ENCODE measurements at places on chromosomes 7 and 10.

DNA sequence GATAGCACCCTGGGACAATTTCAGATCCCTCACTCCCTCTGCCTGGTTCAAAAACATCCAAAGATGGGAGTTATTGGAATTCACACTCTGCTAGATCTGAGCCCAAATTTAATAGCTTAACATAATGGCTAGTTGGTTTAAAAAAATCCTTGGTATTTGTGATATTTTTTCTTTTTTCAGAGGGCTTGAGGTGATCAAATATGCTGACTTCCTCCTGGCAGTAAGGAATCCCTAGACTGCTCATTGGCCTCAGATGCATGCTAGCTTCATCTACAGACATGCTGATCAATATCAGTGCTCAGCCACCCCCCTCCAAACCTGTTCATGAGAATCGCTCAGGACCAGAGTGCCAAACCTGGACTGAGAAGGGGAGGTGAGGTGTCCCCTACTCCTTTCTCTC, 74.7 kb upstream of the PLPP4 start:
- DNase-seq = no peak

DNA sequence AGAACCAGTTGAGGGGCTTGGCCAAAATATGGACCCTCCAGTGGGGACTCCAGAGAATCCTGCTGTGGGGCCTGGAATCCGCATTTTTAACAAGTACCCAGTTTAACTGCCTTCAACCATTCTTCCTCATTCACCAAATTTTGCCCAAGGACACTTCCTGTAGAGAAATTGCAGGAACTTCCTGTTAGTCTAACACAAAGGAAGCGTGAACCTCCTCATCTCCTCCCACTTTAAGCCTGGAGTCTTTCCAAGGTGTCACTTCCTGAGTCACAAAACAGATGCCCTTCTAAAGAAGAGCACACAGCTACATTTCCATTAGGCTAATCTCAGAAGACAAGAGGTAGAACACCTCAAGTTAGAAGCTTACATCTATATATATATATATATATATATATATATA, 188.4 kb downstream of the PPP1R17 start:
- no peak for DNase-seq

GRCh38 chr7:55792048-55792447, 70.5 kb downstream of the SEPTIN14 start:
- no peak for DNase-seq

DNA sequence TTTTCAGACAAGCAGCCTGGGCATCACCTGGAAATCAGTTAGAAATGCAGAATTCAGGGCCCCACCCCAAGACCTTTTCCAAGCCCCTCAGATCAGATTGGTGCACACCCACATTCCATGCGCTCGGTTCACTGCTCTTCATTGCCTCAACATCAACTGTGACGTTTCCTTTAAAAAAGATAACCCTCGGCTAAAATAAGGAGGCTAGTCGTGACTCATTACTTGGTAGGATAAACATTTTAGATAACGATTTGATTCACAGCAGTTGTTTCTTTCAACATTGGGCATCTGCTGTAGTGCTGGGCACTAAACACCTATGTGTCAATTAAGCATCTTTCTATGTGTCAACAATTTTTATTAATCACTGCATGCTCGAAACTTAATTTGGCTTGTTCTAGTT, 191.1 kb upstream of the LRGUK start:
- no peak for DNase-seq

DNA sequence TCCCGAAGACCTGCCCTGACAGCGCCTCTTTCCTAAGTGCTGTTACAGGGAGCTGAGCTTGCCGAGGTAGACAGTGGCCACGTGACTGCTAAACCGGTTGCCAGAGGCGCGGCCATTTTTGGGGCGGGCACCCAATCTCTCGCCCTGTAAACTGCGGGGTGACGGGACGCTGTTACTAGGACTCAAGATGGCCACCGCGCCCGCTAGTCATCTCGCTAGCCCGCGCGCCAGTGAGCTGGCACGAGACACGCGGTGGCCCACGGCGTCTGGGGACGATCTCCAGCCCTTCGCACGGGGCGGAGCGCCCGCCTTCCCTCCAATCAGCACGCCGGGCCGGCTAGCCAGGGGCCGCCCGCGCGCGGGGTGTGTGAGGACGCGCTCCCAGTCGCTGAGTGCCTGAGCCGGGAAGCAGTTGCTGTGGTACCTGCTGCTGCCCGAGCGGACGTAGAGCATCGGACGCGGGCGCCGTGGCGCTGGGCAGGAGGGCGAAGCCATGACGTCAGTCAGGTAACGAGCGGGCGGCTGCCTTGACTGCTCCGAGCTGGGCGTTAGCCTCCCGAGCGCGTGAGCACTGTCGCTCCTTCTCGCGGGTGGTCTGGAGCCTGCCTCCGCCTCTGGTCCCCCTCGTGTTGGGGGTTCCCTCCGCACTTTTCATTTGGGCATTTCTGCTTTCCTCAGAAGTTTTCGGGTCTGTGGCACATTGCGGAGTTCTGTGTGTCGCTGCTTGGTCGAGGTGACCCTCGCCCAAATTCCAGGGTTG, 25.5 kb downstream of the ADK start:
- DNase-seq = peak; percentile 81

DNA sequence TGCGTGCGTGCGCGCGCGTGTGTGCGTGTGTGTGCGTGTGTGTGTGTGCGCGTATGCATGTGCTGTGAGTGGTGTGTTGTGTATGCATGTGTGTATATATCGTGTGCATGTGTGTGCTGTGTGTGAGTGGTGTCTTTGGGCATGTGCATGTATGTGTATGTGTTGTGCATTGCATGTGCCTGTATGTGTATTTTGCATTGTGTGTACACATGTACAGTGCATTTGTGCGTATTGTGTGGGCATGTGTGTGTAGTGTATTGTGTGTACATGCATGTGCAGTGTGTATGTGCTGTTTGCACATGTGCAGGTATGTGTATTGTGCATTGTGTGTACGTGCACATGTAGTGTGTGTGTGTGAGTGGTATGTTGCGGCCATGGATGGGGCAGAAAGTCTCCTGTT, 6.0 kb upstream of the DPYSL4 start:
- DNase-seq = no peak

DNA sequence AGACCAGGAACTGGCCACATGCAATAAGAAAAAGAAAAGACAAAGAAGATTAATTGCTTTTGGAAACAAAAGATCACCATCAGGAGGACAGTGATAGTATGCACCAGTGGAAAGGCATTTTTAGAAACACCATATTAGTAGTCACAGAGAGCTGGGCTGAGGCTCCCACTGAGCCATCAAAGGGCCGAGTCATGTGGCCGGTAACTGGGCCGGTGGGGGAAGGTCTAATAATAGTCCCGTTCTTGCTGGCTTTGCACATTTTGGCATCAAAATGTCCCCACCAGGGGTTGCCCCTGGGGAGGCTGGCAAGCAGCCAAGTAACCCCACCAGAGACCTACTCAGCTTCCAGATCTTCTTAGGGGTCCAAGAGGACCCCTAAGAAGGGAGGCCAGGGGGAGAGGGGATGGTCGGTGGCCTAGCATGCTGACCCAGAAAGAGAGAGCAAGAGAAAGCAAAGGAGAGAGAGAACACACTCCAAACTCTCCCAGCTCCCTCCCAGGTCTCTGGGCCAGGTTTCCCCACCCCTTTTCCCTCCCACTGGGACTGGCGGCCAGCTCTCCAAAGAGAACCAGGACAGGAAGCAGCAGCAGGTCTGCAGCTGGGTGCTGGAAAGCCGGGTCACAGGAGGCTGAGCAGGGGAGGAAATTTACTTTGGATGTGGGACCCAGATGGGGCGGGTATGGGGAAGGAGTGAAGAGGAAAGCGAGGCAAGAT, 70.2 kb upstream of the FGFR2 start:
- no peak for DNase-seq

GRCh38 chr7:41967156-41967555, 264.3 kb upstream of the INHBA start:
- DNase-seq = peak; percentile 52

GRCh38 chr7:15495170-15495569, 66.6 kb downstream of the AGMO start:
- no peak for DNase-seq

- DNase-seq = no peak
Measured at GRCh38 chr10:89164920-89165319, 42.2 kb downstream of the CH25H start.

DNA sequence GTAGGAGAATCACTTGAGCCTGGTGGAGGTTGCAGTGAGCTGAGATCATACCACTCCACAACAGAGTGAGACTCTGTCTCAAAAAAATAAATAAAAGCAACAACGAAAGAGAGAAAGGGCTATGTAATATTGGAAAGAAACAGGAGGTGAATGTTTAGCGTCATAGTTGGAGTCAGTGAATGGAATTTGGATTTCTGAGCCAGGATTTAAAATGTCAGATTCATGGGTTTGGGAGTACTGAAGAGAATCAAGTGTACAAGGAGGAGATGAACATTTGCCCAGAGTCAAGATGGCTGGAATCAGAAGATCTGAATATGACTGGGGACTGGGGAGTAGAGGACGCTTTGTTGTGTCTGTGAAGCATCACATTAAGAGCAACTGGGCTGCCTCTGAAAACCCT, 366.4 kb downstream of the GALNT17 start:
- DNase-seq = no peak

GRCh38 chr10:26755443-26755903, 58.0 kb downstream of the PDSS1 start:
- DNase-seq = peak; percentile 7

GRCh38 chr10:124534231-124534798, 72.7 kb downstream of the LHPP start:
- DNase-seq = no peak

- DNase-seq = no peak
Measured at GRCh38 chr10:108250936-108251620, 1086.6 kb upstream of the SORCS1 start.

DNA sequence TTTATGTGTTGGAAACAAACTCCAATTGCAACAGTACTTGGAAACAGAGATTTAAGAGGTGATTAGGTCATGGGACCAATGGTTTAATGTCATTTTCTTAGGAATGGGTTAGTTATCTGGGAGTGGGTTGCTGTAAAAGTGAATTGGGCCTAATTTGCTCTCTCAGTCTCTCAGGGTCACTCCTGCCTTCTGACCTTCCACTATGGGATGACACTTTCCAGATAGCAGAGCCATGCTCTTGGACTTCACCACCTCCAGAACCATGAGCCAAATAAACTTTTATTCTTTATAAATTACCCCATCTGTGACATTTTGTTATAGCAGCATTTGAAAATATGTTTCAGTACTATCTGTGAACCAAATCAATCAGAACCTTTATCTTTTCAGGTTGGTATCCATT, 1509.1 kb downstream of the REEP3 start:
- DNase-seq = no peak

GRCh38 chr10:124624466-124624865, 119.7 kb downstream of the FAM53B start:
- no peak for DNase-seq

- no peak for DNase-seq
Measured at GRCh38 chr10:89183571-89183970, 23.5 kb downstream of the CH25H start.

GRCh38 chr7:54109501-54109900, 432.7 kb upstream of the VSTM2A start:
- no peak for DNase-seq

DNA sequence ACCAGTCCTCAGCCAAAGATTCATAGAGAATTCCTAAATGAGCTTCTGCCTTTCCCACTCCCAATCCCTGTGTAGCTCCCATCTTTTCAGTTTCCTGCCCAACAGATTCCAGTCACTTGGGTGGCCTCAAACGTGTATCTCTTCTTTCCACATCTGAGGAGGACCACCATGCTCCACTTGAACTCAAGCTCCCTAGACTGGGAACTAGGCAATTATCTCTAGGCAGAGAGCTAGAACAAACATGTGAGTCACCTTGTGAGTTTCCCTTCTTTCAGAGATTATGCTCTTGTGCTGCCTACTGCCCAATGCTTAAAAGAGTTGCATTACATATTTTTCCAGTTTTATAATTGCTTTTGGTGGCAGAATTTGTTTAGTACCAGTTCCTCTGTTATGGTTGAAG, 178.0 kb downstream of the MDFIC start:
- DNase-seq = peak; percentile 30

DNA sequence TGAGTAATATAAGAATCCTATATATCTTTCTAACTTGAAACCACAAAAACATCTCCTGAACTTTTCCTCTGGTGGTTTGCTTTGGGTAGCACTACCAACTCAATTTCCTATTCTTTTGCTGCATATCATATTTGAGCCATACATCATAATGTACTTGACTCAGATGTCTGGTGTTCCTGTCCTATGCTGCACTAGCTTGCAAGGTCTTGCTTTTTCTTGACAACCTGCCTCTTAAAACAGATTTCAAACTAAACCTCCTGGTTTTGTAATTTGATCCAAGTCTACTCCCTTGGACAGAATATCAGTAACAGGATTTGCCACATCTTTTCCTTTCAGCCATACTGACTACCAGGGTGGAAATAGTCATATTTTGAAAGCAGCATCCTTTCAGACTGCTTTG, 520.3 kb upstream of the LRRTM3 start:
- DNase-seq = no peak

DNA sequence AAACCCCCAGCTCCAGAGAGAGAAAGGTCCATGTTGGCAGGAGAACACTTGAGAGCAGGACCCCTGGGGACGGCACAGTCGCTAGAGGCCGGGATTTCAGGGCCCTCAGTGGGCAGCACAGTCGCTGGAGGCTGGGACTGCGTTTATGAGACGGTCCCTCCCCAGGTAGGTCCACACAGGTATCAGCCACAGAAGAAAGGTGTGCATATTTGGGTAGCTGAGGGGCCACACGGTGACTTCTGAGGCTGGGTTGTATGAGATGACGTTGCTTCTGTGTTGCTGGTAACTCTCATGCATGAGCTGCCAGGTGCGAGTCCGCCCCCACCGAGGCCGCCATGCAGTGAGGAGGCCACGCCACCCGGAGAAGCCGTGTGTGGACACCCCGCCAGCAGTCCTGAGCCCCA, 56.9 kb upstream of the PPP2R2D start:
- no peak for DNase-seq

- no peak for DNase-seq
Measured at GRCh38 chr7:44801890-44802289, 5.4 kb downstream of the PPIA start.

- DNase-seq = peak; percentile 52
Measured at GRCh38 chr7:73822319-73823173, 8.2 kb upstream of the CLDN4 start.

DNA sequence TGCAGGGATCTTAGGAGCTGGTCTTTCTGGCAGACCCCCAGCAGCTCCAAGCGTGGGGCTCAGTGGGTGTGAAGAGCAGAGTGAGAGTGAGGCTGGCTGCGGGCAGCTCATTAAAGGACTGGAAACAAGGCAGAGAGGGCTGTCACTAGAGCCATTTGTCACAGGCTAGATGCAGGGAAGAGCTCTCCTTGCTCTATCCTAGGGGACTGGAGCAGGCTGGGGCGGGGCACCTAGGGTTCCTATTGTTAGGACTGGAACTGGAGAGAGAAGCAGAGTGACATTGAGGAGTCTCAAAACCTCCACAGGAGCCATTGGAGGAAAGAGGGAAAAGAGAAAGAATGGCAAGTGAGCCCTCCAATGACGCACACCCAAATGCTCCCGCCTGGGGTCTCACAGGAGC, 772 bp upstream of the DDC start:
- no peak for DNase-seq

- no peak for DNase-seq
Measured at GRCh38 chr10:49356181-49356580, 39.7 kb downstream of the DRGX start.
